ENCODE measurements at places on chromosomes 11 and 22.

GRCh38 chr22:43483669-43484068 lies 71.9 kb downstream of the MPPED1 start:
- no peak for DNase-seq

GRCh38 chr11:128590587-128590986 lies 3.2 kb upstream of the ETS1 start:
- DNase-seq, result no peak

DNA sequence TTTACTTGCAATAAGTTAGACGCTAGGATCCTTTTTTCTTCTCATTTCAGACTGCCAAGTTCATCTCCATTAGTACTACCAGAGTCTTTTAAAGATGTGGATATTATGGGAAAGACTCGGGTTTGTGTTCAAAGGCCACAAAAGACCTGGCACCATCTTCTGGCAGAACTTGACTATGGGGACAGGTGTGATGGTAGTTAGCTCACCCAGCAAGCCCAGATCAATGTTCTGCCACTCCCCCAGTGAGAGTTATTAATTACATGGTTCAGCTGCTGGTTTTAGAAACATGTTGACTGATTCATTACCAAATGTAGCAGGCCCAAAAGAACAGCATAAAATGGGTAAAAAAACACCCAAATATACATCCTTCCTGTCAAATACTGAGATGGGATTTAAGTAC lies 333.5 kb upstream of the PITPNB start:
- DNase-seq, result no peak

DNA sequence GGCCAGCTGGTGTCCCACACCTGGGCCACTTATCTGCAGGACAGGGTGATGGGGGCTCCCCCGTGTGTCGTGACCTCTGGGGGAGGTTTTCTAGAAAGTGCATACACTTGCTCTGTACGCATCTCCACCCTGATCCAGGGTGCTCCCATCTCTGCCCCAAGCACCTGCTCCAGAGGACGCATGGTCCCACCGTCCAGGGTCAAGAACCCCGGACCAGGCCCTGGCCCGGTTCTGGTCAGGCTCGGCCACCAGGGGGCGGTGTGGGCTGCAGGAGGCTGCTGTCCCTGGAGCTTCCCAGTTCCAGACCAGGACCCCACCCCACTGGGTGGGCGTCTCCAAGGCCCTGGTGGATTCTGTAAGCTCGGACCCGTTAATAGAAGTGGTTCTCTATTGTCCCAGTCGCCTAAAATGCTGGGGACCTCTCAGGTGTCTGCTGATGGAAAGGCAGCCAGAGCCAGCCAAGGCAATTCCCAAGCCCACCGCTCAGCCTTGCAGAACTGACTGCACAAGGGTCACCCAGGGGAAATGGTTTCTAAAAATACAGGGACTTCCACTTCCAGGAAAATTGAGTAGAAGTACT lies 34.7 kb upstream of the SEPTIN5 start:
- no peak for DNase-seq

DNA sequence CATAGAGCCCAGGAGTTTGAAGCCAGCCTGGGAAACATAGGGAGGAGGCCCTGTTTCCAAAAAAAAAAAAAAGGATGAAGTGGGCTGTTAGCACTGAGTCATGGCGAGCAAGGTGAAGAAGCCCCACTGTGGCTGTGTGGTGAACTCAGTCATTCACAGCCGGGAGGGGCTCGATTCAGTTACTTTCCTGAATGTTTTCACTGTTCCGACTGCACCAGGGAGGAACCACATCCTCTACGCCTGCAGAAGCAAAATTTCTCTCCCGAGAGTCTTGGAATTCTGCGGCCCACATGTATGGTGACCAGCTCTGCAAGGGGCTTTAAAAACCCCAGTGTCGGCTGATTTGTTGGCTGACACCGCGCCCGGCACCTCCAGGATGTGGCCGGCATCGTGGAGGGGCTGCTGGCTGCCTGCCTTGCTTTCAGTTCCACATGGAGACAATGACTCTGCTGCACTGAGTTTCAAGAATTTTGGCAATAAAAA lies 27.8 kb upstream of the GRAMD4 start:
- no peak for DNase-seq

DNA sequence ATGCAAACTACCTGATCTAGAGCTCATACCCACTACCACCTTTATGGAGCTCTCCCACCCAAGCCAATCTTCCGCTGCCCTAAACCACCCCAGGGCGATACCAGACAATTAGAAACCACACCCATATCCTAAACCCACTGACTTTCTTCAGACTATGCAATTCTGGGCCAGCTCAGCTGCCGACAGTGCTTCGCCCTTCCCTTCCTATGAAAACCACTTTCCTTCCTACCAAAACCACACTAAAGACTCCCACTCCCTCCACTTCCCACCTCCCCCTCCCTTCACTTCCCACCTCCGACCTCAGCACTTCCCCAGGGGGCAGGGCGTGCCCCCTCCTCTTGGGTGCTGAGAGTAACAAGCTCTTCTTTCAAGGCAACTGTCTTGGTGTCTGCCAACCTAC lies 25.1 kb downstream of the B3GAT1 start:
- DNase-seq, result no peak
